ENCODE measurements at places on chromosomes 2 and 18. TPM values are rescaled to one million over a fixed set of nuclear protein-coding genes. Genes with fewer than 3 reads are reported as not detected.
A peak's percentile ranks its signal among the peaks of the same experiment; 100 is the strongest.

DNA sequence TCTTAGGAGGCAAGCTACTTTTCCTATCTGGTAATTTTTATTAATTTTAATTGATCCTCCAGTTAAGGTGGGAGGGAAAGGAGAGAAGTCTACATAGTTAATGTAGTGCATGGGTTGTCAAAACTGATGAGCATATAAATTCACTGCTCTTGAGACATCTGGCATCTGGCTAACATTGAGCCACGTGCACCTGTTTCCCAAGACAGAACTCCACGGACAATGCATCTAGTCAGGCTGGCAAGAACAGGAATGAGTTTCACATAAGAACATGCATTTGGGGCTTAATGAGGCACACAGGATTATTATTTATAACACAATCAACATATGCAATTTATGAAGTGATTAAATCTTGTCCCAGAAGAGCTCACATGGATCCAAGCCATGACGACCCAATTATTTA lies 16.2 kb upstream of the RAB1A start:
- DNase-seq = no peak

- no peak for DNase-seq
Measured at GRCh38 chr2:20574930-20575329, 76.0 kb downstream of the HS1BP3 start.

DNA sequence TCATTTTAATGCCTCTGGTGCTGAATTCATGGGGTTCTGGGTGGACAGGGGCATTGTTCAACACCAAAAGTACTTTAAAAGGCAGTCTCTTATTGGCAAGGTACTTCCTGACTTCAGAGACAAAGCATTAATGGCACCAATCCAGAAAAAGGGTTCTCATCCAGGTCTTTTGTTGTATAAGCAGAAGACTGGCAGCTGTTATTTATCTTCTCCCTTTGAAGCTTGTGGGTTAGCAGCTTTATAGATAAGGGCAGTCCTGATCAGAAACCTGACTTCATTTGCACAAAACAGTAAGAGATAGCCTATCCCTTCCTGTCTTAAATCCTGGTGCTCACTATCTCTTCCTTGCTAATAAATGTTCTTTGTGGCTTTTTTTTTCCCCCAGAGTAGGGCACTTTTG lies 68.8 kb downstream of the VPS54 start:
- DNase-seq = no peak

- DNase-seq = no peak
Measured at GRCh38 chr2:120389036-120389391, 43.1 kb downstream of the INHBB start.

DNA sequence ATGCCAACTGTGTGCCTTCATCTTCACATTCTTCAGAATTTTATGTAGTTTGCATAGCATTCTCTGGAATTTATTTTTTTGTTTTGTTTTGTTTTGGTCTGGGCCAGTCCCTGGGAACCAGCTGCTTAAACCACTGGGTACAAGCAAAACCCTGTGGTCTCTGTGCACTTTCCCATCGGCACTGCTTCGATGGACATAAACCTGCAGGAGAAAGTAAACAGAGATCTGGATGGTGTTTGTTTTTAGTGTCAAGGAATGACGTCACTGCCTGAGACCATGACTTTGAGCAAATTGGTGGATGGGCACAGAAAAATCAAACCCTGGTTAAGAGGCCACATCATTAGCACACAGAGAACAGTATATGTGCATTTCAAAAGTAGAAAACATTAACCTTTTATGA lies 64.7 kb upstream of the RASGRP3 start:
- DNase-seq = no peak

DNA sequence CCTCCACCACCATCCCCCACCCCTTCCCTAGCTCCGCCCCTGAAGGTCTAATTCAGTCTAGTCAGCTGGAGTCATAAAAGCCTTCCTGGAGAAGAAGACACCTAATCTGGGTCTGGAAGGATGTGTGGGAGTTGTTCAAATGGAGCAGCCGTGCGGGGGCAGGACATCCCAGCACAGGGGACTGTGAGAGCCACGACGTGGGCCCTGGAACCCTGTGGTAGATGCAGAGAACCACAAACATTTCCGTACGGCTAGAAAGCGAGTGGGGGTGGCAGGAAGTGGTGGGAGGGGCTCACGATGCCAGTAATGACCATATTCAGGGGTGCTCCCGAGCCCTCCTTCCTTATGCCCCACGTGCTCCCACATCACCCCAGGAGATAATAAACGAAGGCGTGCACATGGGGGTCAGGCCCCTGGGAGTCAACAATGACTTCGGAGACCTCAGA lies 20.9 kb upstream of the COL6A3 start:
- no peak for DNase-seq

DNA sequence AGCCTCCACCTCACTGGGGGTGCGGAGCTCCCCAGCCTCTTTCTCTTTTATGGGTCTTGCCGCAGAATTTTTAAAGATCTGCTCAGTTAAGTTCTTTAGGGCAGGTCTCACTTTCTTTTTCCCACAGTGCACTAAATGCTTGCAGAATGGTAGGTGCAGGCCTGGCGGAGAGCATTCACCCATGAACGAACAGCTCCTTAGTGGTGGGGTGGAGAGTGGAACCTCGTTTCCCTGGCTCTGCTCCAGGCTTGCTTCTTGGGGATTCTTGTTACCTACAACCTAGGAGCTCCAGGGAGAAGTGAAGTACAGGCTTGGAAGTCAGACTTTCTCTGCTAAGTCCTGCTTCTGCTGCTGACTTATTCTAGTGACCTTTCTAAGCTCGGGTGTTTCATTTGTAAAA lies 70.3 kb upstream of the PXDN start:
- DNase-seq = no peak

DNA sequence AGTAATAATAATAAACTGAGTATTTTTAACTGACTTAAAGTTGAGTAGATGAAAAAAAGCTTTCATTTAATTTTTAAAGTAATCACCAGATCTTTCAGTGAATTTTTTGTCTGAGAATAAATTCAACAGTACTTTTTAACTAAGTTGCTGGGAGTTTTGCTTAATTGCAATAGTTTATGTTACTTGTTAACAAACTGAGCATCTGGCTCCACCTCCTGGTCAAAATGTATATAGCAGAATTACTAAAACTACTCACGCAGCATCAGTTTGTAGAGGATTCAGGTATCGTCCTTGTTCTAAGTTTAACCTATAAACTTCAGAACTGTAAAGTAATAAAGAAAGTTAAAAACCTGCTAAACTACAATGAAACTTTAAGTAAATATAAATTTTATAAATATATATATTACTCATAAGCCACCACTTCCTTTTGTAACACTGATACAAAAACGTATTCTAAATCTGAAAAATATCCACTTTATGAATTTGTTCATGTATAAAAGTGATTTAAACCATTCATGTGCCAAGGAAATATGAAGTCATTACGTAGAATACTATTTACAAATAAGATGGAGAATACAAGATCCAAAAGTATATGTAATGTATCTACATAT lies 21.3 kb downstream of the NOL10 start:
- DNase-seq = peak; percentile 58

DNA sequence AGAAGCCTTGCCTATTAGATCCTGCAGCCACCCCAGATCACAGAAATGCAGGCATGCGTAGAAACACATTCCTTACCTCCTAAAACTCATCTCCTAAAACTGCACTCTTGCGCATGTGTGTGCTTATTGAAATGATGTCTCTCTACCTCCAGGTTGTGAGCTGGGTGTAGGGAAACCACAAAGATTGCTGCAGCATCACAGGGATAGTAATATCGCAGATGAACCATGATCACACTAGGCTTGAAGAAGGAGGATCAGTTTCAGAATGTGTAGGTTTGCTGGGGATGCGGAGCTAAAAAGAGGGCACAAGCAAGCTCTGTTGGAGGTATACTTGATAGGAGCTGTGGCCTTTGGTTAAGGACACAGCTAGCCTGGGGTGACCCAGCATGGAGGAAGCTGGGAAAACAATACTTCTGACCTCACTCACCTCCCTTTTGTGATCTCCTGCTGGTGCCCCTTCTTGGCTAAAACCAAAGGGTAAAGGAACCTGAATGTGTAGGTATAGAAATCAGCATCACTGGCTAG lies 118.8 kb downstream of the SETBP1 start:
- no peak for DNase-seq

DNA sequence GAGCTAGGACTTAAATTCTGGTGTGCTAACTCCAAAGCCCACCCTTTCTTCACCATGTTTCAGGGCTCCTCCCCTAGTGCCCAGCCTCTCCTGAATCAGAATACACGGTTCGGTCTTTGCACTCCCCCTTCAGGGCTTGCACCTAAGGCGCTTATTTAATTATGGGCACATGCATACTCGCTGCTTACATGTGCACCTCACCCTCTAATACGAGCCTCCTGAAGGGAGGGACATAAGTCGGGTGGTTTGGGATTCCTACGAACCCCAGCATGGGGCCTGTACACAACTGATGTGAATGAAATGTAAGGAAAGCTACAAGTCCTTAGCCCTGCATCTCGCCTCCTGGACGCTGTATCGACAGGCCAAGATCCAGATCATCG lies 435 bp downstream of the IFT172 start:
- DNase-seq = no peak

- no peak for DNase-seq
Measured at GRCh38 chr2:153476816-153477635, 1.5 kb downstream of the RPRM start.

- DNase-seq = no peak
Measured at GRCh38 chr2:10514273-10514672, 66.1 kb upstream of the ODC1 start.

- no peak for DNase-seq
Measured at GRCh38 chr2:230671117-230671516, 41.5 kb upstream of the CAB39 start.

DNA sequence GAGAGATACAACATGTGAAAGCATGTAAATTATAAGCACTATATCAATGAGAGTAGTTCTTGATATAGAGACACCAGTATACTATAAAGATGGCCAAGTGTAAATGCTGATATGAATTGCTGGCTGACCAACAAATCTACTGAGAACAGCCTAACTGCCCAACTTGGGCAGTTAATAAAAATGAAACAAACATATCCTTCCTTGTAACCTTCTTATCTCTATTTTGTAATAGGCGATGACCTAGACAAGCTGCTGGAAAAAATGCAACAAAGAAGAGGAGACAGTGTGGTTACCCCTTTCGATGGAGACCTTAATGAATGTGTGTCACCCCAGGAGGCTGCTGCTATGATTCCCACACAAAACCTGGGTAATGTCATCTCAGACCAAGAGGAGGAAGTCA lies 148.7 kb downstream of the ESCO1 start:
- DNase-seq = no peak

DNA sequence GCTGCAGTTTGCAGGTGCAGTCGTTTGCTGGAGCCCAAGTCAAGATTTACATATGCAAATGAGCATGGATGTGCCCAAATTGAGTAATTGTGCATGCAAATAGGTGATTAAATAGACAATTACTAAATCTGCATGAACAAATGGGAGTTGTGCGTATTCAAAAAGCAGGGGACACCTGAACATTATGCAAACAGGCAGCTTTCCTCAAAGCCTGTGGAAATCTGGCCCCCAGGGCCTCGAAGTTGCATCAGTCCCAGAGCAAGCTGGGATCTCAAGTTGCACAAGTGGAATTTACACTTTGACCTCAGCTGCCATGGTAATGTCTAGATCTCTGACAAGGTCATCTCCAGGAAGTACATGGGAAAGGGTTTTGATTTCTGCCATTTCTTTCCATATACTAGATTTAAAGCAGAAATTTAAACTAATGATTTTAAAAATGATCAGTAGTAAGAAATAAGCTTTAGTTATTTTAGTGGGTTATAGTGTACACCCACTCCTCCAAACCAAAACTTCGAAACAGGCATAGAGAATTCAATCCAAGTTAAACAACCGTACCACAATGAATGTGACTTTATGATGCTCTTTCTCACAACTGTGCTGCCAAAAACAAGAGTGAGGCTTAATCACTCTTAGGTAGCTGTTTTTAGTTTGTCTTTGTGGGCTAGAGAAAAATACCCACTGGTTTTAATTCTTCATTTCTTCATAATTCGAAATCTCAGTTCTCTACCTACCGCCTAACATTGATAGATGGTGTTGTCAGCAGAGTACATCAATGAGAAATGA lies 110.7 kb downstream of the RND3 start:
- no peak for DNase-seq

DNA sequence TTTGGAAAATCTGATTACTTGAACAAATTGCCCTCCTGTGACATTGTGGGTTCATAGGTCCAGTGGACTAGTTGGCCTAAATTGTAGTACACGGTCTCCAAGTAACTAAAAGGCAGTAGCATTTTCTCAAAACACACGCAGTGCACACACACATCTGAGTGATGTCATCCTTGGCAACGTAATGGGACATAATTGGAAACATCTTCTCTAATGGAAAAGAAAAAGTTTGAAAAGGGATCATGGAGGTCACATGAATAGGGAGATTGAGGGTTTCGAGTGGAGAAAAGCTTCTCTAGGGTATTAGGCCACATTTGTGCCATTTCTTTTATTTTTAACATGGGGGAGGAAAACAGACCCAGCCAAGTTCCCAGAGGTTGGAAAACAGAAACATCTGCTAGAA lies 93.3 kb downstream of the MAP4K4 start:
- peak; percentile 96 for DNase-seq

DNA sequence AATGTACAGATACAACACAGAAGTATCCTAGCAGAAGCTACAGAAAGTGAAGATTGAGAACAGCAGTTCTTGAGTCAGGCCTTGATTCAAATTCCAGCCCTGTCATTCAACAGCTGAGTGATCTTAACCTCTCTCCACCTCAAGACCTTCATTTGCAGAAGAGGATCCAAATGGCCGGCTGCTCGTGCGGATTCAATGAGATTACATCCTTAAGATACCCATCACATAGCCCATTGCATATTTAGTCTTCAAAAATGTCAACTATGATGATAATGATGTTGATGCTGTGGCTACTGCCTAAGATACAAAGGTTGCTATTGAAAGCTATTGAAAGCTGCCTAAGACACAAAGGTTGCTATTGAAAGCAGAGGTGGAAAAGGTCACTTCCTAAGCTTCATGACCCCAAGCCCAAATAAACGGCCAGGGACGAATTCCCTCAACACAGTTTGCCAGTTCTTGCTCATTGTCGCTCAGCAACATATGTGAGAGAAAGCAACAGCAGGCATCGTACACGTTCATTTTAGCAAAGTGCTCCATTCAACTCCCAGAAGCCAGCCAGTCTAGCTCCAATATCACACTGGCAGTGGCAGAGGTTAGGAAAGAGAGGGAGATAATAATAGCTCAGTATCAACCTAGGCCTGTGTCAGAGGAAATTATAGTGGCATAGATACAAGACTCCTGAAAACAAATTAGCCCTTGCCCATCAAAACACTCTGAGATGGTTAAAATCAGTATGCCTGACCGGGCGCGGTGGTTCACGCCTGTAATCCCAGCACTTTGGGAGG lies 36.1 kb downstream of the MRPL35 start:
- DNase-seq = no peak

GRCh38 chr18:35167332-35167731 lies 73.5 kb upstream of the ZNF397 start:
- peak; percentile 18 for DNase-seq

Gene MOGAT1
- not detected for polyA plus RNA-seq

Gene CEBPZOS
- 34.0 TPM for polyA plus RNA-seq

Gene NT5DC4
- 0.18 TPM for polyA plus RNA-seq

Measured in muscle of back (tissue), 13 donors.